ENCODE measurements at places on chromosomes 16 and 17.

DNA sequence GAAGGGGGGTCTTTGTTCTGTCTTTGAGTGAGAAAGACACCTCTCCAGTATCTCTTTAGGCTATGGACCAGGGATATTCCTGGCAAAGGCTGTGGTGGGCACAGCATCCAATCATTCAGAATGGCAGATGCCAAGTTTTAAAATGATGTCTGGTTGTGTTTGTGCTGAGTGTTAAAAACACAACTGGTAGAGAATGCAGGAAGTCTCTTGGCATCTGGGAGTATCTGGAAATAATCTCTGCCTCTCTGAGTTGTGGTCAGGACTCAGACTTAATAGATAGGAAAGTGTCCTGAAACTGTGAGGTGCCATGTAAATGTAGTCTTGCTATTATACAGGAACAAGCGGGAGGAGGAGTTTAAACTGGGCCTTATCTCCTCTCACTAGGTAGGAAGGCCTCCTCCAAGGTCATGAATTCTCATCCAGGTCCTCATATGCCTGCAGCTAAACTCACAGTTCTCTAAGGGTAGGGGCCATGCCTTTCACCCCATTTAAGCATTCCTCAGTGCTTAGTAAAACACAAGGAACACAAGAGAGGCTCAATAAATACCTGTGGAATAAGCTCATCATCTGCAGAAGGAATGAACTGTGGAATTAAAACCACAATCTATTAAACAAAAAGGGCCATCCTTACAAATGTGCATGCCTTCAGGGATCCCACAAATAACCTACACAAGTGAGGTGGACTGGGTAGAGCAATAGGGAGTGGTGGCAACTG is 317.6 kb downstream of the CBLN1 start:
- no peak for DNase-seq

GRCh38 chr16:24848065-24848464 is 2.3 kb downstream of the SLC5A11 start:
- DNase-seq, result no peak

DNA sequence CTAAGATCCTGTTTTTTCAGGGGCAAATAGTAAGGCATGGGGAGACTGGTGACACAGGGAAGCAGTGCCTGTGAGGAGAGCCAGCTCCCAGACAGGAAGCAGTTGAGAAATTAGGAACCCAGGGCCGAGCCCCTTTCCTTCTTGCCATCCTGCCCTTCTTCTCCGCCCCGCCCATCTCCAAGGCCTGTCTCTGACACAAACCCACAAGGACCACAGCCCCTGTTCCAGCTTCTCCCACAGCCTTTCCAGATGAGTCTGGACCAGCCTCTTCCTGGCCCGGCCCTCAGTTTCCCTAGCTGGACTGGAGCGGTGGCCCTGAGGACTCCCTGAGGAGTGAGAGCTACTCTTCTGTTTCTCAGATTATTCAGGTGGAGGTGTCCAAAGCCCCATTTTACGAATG is 9.9 kb downstream of the CCDC102A start:
- no peak for DNase-seq

GRCh38 chr16:88536971-88537751 is 33.0 kb upstream of the ZC3H18 start:
- no peak for DNase-seq

- DNase-seq, result no peak
Observed at GRCh38 chr17:78537217-78537860, 39.9 kb downstream of the DNAH17 start.

DNA sequence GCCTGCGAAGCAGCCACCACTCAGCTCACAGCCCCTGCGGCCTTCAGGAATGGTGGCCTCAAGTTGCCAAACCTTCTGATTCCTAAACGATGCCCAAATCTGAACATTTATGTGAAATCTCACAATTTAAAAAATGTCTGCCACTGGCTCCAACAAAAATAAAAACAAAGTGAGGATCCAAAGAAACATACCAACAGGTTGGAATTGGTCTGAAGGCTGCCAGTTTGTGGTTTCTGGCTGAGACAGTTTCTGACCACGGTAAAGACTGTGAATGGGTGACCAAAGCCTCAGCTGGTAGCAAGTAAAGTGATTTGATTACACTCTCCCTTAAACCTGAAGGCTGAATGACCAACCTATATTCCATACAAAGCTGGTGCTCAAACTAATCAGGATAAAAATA is 24.9 kb downstream of the LITAFD start:
- DNase-seq, result no peak

DNA sequence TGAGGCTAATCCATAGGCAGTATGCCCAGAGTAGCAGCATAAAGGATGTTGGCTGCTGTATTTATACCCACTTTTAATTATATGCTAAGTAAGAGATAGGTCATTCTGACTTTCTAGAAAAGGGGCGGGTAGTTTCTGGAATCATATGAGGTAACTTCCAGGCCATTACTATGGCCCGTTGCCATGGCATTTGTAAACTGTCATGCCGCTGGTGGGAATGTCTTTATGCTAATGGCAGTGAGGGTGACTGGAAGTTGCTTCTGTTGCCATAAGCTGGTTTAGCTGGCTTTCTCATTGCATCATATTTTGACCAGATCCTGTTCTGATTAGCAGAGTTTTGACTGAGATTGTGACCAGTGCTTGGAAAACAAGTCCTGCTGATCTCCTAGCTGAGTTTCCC is 929.6 kb upstream of the CDH8 start:
- no peak for DNase-seq

DNA sequence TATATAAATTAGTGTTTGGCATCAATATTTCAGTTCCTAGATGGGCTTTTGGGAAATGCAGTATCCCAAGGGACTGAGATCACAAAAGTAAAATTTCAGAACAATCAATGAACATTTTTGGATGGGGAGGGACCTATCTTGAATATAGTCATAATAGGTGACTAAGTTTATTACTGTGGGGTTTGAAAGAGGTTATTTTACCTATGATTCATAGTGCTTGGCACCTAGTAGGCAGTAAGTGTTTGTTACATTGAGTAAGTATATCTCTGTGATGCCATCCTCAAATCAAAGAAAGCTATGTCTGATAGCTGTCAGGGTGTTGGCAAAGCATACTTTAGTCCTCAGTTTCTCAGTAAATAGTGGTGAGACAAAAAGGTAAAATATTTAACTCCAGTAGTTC is 36.9 kb downstream of the ZNF207 start:
- DNase-seq, result no peak

GRCh38 chr17:14616528-14616927 is 315.6 kb downstream of the HS3ST3B1 start:
- DNase-seq, result no peak

DNA sequence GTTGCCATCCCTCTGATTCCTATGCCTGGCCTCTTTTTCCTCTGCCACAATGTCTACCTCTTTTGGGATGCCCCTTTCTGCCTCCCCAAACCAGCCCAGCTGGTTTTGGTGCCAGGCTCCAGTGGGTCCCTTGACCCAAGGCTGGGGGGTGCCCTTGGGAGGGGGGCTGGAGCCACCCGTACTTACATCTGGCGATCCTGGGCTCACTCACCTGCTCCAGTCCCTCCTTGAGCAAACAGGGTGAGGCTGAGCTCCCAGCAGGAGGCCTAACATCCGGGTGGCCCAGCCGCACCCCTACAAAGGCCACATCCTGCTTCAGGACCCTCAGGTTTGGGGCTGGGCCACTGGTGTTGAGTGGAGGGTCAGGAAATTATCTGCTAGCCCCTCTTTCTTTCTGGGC is 1.2 kb downstream of the ERN2 start:
- DNase-seq, result no peak

- no peak for DNase-seq
Observed at GRCh38 chr17:69404399-69404798, 10.1 kb upstream of the MAP2K6 start.

DNA sequence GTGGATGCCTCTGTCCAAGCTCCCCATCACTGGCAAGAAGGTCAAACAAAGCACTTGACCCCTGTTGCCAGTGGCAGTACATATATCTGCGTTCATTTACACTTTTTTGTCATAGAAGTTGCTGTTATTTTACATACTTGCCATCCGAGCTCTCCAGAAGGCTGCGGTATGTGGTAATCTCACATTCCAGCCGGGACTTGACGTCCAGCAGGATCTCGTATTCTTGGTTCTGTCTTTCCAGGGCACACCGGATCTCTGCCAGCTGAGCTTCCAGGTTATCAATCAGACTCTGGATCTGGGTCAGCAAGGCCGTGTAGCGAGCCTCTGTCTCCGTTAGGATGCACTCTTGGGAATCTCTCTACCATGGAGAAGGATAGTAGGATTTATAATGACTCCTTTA is 6.6 kb downstream of the KRT39 start:
- DNase-seq, result no peak

GRCh38 chr17:4588391-4588790 is 4.1 kb downstream of the SMTNL2 start:
- no peak for DNase-seq

GRCh38 chr16:66515596-66516508 is 34.1 kb downstream of the TK2 start:
- DNase-seq, result no peak

DNA sequence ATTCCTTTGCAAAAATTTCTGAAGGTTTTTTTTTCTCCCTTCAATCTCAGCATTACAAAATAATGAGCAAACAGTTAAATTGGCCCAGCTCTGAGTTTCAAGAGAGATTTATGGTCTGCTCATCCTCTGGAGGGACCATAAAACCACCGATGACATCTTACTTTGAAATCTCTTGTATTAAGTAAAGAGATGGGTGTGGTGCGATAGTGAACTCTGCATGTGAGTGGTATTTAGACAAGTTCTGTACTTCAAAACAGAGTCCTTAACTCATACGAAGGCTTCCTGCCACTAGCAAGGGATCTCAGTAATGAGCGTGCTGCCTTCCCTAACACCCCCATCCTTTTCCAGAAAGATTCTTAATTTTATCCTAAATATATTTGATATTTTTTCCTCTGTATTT is 2.1 kb downstream of the FAM20A start:
- no peak for DNase-seq

- no peak for DNase-seq
Observed at GRCh38 chr17:11121341-11121985, 119.5 kb upstream of the SHISA6 start.

- DNase-seq, result no peak
Observed at GRCh38 chr16:78461496-78462287, 362.2 kb downstream of the WWOX start.

DNA sequence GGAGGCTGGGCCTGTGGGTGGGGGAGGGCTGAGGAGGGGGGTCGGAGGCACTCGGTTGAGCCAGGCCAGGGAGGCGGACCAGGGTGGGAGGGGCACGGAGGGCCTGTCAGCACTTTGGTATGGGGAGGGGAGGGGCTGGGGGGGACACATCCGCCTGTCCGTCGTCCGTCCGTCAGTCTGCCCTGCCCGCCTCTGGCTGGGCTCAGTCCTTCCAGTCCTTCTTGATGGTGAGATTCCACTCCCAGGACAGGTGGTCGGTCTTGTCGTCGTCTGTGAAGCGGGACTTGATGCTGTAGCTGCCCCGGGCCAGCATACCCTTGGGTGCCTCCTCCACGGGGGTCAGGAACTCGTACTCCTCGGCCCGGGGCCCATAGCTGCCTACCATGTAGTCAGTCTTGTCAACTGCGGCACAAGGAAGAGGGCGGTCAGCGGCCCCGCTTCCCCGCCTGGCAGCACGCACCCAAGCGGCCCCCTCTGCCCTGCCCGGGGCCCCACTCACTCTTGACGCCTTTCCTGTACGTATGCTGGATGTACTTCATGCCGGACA is 2.4 kb downstream of the ARHGDIA start:
- peak; percentile 58 for DNase-seq

DNA sequence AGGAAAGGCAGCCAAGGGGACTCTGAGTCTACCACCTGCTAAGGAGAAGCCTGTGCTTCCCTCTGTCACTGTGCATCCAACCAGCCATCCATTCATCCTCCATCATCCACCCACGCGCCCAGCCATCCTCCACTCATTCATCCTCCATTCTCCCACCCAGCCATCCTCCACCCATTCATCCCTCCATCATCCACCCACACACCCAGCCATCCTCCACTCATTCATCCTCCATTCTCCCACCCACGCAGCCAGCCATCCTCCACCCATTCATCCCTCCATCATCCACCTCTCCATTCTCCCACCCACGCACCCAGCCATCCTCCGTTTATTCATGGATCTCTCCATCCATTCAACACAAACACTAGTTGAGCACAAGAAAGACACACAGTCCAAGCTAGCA is 74.1 kb downstream of the COG7 start:
- DNase-seq, result no peak

DNA sequence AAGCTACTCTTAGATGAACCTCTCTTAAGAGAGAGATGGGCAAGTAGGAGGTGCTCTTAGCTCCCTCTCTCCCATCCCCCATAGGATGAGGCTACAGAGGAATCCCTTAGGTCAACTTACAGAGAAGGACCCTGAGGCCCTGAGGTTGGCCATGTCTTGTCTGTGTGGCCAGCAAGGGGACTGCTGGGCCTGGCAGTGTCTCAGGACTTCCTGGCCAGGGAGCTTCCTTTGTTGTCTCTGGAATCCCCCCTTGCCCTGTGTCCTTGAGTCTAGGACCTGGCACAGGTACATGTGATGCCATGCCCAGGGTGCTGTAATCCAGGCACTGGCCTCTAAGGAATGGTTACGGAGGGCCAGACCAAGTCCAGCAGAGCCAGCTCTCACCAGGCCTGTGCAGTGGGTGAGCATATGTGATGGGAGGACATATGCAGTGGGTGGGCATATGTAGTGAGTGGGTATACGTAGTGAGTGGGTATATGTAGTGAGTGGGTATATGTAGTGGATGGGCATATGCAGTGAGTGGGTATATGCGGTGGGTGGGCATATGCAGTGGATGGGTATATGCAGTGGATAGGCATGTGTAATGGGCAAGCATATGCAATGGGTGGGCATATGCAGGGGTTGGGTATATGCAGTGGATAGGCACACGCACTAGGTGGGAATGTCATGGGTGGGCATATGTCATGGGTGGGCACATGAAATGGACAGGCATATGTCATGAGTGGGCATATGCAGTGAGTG is 20.3 kb upstream of the PECAM1 start:
- DNase-seq, result no peak

GRCh38 chr17:1374431-1375177 is 25.4 kb downstream of the YWHAE start:
- DNase-seq, result no peak

GRCh38 chr16:72886346-72886974 is 161.5 kb downstream of the ZFHX3 start:
- no peak for DNase-seq

- DNase-seq, result no peak
Observed at GRCh38 chr17:69757688-69758430, 317.2 kb upstream of the KCNJ16 start.
